Nucleus accumbens (tissue), 56 donors: ENCODE measurements at places on chromosomes 16 and 17.

GRCh38 chr17:37180376-37180775 lies 195.4 kb upstream of the C17orf78 start:
- no peak for DNase-seq

- no peak for DNase-seq
Measured at GRCh38 chr16:47069841-47070584, 73.7 kb downstream of the NETO2 start.

GRCh38 chr16:20860361-20860760 lies 39.8 kb downstream of the DCUN1D3 start:
- DNase-seq, result no peak

DNA sequence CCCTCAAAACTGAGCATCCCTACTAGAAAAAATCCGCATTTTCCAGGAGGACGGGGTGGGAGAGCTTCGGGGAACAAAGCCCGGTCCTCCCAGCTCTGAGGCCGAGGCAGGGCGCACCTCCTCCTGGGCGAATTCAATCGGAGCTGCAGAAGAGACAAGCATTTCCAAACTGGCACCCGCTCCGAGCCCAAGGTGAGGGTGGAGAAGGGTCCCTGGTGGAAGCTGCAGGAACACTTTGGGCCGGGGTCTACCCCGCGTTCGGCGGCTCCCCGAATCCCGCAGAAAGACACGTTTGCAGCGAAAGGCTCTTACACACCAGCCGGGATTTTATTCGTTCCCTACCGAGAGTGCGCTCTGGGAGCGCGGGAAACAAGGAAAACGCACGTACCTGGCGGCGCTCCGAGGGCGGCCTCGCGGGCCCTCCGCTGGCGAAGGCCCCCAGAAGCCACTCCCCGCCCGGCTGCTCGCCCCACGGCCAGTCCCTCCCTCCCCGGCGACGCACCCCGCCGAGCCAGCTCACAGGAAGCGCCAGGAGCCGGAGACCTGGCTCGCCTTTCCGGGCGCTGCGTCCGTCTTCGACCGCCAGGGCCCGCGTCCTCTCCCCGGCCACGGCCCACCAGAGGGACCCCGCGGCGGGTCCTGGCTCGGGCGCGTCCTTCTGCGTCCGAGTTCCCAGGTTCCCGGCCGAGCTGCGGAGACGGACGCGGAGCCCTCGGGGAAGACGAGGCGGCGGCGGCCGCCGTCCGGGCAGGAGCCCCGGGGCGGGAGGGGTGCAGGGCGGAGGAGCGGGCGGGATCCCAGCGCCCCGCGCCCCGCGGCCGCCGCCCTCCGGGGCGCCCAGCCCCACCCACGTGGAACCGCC lies 49.8 kb upstream of the BAHCC1 start:
- peak; percentile 39 for DNase-seq

GRCh38 chr17:55056526-55056925 lies 88.0 kb downstream of the STXBP4 start:
- no peak for DNase-seq

GRCh38 chr16:87806261-87806640 lies 40.5 kb upstream of the KLHDC4 start:
- DNase-seq, result no peak

DNA sequence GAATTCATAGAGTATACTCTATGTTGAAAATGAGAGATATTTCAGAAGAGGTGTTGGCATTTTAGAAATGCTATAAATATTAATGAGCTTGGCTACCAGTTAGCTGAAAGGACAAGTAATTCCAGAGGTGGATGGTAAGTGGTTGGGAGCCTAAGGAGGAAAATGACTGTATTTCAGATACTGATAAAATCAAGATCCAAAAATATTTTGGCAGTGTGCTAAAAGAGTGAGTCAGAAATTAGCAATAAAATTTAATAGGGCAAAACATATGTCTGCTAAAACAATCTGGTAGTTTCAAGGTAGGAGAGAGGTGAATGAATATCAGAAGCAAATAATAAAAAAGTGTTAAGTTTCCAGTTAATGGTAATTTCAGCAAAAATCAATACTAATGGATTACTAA lies 1287.9 kb downstream of the CDH8 start:
- DNase-seq, result no peak

DNA sequence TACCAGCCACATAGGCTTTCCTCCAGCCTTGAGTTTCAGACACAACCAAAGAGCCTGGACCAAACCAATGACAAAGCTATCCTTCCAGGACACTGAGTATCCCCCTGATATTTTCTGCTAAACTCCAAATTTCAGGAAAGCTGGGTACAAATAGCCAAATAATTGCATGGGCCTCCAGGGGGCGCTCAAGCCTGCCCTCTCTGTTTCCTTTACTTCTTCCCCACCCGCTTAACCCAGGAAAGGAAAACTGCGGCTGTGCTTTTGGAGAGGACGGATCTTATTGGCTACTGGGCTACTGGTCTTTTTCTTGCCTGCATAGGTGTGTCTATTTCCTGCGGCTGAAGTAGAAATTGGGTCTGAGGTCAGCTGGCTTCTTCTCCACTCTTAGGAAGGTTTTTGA lies 30.1 kb downstream of the GNGT2 start:
- peak; percentile 23 for DNase-seq

DNA sequence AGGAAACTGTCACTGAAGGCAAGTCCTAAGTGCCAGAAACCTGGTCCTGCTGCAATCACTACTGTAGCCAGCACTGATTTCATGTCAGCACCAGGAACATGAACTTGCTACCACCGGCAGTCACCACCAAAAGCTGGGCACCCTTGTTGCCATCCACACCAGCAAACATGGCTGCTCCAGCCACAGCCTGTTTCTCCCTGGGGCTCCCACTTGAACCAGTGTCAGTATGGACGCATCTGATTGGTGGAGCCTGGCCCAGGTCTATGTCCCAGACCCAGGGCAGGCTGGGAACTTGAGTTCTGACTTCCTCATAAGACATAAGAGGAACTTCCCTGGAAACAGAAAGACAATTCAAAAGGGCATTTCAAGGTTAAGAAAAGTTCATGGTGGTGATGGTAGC lies 56.5 kb downstream of the COPRS start:
- no peak for DNase-seq

- DNase-seq, result peak; percentile 36
Measured at GRCh38 chr17:1714980-1715802, 5.0 kb upstream of the TLCD2 start.

DNA sequence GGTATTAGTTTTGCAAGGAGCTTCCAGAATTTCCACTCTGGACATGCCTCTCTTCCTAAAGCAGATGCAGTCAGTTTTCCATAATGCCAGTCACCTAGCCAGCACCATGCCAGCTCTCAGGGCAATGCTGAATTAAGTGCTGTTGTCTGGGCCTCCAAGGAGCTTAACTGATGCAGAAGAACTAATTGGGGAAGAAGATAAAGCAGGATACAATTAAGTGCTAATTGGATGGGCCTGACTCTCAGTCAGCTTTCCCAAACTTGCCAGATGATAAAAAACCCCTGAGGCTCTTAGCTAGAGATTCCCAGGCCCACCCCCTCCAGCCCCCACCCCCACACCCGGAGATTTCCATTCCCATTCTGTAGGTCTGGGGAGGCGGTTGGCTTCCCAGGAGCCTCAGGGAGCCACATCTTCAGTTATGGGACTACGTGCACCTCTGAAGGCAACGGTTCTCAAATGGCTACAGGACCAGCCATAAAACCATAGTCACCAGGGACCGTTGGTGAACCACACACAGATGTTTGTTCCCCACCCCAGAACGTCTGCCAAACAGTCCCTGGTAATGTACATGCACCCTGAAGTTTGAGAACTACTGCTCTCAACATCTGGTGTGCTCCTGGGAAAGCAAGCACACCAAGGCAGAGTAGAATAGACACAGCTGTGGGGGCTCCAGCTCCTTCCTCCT lies 499.1 kb upstream of the CDH5 start:
- no peak for DNase-seq

DNA sequence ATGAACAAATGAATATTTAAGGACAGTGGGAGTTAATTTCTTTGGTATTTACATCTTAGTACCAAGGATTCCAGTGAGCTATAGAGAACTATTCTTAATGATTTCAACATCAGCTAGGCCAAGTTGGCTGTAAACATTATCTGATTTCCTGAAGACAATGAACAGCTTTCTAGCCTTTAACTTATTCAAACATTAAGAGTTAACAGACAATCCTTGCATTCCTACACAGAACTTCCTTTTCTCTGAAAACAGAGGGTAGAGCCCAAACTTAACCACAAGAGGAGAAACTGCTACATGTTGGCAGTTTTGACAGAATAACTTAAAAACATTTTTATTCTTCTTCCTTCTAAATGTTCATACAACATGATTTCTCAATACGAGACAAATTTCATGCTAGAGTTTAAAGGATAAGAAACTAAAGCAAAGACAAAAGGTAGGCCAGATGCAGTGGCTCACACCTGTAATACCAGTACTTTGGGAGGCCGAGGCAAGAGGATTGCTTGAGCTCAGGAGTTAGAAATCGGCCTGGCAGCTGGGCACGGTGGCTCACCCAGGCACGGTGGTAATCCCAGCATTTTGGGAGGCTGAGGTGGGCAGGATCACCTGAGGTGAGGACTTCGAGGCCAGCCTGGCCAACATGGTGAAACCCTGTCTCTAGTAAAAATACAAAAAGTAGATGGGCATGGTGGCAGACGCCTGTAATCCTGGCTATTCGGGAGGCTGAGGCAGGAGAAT lies 4.4 kb downstream of the CRLF3 start:
- DNase-seq, result no peak

DNA sequence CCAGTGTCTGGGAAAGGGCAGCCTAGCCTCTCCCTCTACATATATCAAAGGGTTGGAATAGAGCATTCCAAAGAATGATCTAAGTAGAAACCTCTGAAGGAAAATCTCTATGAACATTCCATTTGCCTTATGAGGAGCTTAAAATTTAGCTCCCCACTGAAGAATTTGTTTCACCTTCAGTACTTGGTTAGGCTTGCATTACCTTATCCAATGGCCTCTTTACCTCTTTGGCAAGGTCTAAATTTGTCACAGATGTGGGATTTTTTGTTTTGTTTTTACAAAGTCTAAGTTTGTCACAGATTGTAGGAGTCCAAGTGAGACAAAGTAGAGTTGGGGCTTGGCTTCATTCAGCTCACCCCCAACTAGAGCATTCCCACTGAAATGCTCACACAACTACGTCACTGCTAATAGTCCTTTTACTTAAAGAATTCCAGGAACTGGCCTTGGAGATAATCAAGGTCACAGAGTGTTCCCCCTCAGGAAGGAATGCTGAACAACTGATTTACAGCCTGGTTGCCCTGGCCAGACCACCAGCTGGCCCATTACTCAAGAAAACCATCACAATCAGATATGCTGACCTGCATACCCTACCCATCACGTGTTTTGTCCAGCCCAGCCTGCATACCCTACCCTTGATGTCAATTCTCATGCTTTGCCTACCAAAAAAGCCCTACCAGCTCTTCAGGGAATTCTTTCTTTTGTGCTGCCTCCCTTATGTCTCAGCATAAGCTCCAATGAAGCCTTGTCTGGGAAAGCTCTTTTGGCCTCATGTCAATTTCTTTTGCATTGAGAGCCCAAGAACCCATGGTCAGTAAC lies 26.5 kb upstream of the PPM1D start:
- no peak for DNase-seq

GRCh38 chr17:78226759-78227454 lies 4.5 kb upstream of the TMEM235 start:
- no peak for DNase-seq

DNA sequence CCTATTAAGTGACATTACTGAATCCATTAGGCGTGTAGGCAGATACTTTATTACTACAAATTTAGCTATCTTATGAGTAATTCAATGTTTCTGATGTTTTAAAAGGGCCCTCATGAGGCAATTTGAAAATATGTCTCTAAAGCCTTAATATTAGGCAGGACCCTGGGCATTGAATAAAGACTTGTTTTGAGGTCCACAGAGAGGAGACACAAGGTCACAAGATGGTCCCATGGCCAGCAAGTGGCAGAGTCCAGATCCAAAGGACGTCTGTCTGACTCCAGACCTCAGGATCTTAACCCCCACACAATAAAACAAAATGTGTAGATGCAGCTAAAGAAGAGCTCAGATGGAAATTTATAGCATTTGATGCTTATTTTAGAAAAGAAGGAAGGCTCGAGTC lies 31.9 kb upstream of the HEATR6 start:
- DNase-seq, result no peak

GRCh38 chr17:49580055-49580721 lies 4.5 kb downstream of the NXPH3 start:
- DNase-seq, result no peak

DNA sequence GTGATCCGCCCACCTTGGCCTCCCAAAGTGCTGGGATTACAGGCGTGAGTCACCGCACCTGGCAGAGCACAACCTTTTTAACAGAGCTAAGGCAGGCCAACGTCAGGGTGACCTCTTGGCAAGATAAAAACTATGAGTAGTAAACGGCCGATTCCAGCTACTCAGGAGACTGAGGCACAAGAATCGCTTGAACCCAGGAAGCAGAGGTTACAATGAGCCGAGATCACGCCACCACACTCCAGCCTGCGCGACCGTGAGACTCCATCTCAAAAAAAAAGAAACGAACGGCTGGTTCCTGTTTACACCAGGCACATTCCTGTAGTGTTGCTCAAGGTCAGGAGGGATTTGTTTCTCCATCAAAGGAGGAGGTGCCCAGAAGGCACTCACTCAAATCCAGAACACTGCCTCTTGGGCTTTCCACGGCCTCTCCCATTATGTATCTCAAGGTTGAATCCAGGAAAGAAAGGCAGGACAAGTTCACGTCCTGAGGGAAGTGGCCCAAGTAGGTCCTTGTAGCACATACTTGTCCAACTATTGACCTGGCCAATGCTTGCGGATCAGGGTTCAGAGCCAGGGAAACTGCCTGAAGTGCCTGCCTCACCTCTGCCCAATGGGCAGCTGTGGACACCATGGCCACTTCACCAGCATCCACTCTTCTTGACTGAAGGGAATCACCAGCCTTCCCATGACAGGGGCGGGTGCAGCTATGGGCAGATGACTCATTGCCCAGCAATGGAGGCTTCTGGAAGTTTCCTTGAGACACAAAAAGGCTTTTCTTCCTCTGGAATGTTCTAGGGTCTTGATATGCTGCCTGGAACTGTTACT lies 13.5 kb downstream of the KNOP1 start:
- DNase-seq, result no peak

DNA sequence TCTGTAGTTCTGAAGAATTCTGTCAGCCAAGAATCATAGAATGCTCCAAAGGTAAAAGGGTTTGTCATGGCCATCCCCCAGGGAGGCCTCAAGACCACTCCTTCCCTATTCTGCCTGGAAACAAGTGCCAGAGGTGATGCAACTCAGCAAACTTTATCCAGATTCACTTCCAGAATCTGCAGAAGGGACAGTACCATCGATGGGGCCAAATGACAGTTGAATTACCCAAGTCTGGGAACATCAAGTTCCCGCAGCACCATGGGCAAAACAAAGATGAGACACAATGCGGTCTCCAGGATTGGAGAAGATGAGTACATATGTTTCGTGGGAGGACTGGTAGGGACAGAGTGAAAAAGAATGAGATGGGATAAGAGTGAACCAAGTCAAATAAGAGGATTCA lies 13.7 kb upstream of the TAT start:
- DNase-seq, result no peak

DNA sequence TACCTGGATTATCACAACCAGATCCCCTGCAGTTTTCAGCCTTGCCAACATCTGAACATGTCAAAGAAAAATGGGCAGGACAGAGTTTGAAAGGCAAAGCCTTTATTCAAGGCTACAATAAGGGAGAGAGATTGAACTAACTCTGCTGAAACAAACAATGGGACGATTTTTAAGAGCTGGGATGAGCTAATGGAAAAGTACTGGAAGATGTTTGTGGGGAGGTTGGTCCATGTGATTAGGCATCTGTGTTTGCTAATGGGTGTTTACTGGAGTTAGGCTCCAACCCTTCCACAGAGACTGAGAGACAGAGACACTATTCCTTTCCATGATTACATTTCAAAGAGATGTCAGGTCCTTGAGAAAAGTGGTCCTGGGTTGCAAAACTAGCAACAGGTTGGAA lies 35.0 kb upstream of the HSBP1 start:
- no peak for DNase-seq
